ENCODE measurements at places on chromosomes 16 and 17.
A peak's percentile ranks its signal among the peaks of the same experiment; 100 is the strongest.

DNA sequence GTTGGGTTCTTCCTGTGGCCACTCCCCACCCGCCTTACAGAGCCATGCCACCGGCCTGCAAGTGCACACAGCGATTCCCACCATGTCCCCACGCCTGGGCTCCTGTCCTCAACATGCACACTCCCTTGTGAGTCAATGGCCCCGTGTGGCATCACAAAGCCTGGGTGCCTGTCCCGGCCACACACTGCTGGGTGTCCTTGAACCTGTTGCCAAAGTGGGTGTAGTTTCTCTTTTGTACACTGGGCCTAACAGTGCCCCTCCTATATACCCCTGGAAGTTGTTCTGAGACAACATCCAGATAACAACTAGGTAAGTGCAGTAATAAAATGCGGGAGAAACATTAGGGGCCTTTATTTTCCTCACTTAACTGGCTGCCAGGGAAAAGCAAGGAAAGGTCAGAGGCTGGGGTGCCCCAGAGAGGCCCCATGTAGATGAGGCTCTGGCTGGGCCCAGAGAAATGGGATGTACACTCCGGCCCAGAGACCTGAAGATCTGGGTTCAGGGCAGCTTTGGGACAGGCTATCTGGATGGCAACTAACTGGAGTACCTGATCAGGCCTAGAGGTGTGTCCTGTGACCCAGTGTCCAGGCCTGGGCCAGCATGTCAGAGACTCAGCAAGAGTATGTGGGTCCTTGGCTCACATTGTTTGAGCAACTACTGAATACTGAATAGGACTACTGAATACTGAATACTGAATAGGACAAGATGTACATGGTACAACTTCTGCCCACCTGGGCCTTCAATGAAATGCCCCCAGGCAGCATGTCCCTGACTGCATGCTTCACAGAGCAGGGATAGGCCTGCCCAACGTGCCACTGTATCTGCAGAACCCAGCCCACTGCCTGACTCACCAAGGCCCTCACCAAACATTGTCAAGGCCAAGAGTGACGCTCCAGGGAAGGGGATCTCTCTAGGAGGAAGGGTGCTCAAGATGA is 8.3 kb downstream of the ABCC3 start:
- DNase-seq = no peak

DNA sequence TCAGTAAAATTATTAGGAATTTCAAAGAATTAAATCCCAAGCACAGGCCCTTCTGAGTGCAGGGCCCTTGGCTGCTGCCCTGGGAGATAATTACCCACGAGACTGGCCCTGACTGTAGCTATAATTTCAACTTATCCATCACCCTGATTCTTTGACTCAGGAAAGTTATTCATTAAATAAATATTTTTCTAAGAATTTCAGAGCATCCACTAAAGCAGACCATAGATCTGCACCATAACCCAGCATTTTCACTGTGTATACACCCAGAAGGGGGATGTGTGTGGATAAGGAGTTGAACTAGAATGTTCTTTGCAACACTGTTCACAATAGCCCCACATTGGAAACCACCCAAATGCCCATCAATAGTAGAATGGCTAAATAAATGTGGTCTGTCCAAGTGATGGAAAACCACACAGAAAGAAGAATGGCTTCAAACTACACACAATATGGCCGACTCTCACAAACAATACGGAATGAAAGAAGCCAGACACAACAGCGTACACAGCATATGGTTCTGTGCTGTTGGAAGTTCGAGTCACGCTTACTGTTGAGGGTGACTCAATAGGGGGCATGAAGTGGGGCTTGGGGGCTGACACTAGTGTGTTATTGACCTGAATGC is 33.9 kb upstream of the MEAK7 start:
- no peak for DNase-seq

- peak; percentile 60 for DNase-seq
Measured at GRCh38 chr17:19371259-19372010, 6.9 kb upstream of the MAPK7 start.

DNA sequence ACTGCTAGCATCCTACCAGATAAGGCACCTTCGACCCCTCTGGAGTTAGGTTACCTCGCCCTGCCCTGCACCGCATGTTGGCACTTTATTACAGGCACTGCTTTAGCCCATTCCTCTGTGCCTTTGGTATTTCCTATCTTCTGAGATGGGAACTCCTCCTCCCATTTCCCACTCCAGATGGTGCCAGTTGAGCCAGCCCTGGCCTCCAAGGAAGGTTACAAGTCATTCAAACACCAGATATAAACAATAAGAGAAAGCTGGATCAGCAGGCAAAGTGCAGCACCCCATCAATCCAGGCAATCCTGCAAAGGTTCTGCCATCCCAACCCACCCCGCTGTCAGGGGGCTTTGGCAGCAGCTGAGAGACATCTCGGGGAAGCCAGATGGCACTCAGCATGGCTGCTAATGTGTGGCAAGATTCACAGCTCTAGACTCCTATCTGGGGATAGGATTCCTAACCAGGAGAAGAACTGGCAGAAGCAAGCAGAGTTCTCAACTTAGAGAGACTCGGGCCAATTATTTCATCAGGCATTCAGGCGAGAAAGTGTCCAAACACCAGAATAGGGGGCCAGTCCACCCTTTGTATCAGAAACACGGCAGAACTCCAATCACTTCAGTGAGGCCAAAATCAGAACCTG is 113.0 kb downstream of the COPRS start:
- no peak for DNase-seq

DNA sequence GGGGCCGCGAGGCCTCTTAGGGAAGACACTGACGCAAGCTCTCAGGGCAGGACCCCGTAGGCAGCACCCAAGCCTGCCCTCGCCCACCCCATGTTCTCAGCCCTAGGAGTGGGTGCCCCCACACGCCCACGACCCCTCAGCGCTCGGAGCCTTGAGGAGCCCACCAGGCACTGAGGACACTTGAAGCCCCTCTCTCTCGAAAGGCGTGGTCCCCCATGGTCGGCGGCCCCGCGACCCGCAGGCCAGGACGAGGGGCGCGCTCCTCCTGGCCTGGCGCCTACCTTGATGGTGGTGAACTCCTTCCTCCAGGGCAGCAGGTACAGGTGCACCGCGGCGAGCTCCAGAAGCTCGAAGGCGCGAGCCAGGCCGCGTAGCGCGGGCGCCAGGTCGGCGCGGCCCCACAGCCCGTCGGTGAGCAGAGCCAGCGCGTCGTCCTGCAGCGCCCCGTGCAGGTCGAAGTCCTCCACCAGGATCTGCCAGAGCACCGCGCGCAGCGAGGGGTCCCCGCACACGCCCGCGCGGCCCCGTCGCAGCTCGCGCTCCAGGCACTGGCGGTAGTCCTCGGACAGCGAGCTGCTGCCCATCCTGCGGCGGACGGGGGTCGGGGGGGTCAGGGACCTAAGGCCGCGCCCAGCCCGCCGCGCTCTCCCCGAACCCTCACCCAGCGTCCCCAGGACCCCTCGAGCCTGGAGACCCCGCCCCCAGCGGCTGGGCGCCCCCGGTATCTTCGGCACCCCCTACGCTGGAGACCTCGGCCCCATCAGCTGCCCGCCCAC is 668 bp downstream of the SPATA2L start:
- peak; percentile 74 for DNase-seq

- no peak for DNase-seq
Measured at GRCh38 chr17:63934183-63935112, 2.3 kb upstream of the CD79B start.

DNA sequence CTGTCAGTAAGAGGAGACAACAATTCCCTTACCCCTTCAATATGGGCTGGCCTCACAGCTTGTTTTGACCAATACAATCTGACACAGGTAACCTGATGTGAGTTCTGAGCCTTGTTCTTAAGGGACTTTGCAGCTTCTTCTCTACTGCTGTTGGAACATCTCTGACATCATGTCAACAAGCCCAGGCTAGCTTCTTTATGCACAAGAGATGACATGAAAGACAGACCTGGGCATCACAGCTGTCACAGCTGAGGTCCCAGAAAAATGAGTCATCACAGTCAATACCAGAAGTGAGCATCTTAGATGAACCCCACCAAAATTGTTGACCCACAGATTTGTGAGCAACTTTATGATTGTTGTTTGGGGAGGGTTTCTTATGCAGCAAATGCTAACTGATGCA is 431.7 kb upstream of the PSMD7 start:
- no peak for DNase-seq

GRCh38 chr16:17983847-17984639 is 352.5 kb downstream of the NPIPA8 start:
- DNase-seq = no peak

- no peak for DNase-seq
Measured at GRCh38 chr17:51152766-51153209, 571 bp upstream of the NME1 start.

GRCh38 chr17:47902039-47902744 is 6.2 kb downstream of the SP2 start:
- DNase-seq = no peak

GRCh38 chr16:15644267-15644961 is 1.5 kb upstream of the MARF1 start:
- no peak for DNase-seq

- peak; percentile 23 for DNase-seq
Measured at GRCh38 chr16:84044118-84044488, 1.5 kb upstream of the SLC38A8 start.

- no peak for DNase-seq
Measured at GRCh38 chr16:56199164-56199563, 7.9 kb downstream of the GNAO1 start.

DNA sequence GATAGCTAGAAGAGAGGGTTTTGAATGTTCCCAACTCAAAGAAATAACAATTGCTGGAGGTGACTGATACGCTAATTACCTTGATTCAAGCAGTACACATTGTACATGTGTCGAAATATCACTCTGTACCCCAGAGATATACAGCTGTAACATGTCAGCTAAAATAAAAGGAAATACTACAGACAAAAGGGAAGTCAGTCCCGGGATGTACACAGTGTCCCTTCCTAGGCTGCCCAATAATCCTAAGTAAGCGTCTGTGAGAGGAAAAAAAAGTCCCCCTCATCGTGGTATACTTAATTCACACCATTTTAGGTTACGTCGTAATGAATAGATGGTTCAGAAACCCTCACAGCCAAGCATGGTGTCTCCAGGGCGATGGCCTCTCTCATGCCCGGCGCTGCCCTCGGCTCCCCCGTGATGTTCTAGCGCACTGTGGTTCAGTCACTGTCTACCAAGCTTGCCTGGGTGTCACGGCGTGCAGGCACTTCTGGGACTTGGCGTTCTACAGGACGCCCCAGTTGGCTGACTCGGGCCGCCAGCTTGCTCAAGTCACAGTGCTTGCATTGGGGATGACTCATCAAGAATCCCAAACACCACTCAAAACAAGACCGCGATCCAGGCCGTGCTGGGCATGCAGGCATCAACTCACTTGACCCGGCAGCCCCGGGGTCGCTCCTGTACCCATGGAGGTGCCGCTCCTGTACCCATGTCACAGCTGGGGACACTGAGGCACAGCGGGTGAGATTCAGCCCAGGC is 27.6 kb downstream of the CCDC40 start:
- DNase-seq = no peak

DNA sequence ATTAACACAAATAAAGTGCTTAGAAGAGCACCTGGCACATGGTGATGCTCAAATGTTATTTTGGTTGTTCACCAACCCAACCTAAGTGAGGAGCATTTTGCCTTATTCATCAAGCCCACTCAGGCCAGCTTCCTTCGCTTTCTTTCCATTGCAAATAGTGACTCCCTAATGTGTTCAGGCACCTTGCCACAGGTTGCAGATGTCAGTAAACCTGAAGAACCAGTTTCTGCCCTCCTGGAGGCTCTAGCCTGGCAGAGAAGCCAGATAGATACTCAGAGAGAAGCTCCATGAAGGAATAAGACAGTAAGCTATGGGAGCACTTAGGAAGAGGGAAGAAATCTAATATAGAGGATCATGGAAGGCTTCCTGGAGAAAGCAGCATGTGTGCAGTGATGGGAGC is 23.9 kb downstream of the GPR139 start:
- no peak for DNase-seq

DNA sequence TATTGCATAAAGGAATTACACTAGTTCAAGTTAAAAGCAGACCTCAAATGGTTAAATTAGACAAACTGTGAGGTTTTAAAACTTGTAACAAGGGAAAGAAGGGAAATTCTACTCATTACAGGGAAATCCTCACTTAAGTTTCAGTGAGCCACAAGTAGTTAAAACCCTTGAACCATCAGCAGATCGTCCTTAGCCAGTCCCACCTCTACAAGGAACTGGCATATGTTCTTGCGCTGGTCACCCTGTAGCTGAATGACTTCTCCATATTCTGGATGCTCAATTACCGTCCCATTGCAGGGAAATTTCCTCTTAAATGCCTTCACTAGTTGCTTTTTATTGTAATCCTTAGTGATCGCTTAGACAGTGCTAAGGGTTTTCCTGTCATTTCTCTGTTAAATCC is 5.5 kb downstream of the PRSS21 start:
- no peak for DNase-seq

- DNase-seq = no peak
Measured at GRCh38 chr16:66342294-66342900, 24.1 kb upstream of the CDH5 start.

DNA sequence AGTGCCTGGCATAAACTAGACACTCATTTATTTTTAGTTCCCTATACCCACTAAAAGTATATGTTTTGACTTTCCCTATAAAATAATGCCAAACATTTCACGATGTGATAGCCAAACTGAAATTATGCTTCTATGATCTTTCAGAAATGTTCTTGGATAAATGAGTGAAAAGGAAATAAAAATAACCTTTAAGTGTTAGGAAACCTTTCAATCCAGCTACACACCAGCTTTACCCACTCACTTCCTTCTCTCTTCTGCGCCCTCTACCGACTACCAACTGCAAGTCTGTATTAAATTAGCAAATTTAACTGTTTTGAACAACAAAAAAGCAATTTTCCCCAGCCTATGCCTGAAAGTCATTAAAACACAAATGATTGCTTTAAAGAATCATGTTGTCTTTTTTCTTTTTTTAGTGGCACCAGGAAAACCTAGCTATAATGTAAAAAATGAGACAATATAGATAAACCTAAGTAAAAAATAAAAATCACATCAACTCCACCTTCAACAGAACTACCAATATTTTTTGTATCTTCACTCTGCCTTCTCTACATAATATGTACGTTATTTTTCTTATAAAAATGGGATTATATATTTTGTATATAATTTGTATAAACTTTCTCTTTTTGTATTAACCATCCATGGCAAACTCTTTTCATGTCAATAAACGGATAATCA is 13.2 kb upstream of the TMEM100 start:
- DNase-seq = peak; percentile 75

GRCh38 chr17:56933868-56934267 is 20.0 kb upstream of the TRIM25 start:
- DNase-seq = no peak
